G401 (cell line): ENCODE measurements at places on chromosomes 2 and 18.

GRCh38 chr2:206296128-206296527, 21.7 kb downstream of the ZDBF2 start:
- DNase-seq = no peak

GRCh38 chr2:111977240-111977639, 77.8 kb upstream of the TMEM87B start:
- no peak for DNase-seq

- DNase-seq = no peak
Measured at GRCh38 chr18:75656035-75656434, 228.5 kb upstream of the SMIM21 start.

GRCh38 chr2:120368086-120368485, 22.1 kb downstream of the INHBB start:
- DNase-seq = no peak

- no peak for DNase-seq
Measured at GRCh38 chr2:172467382-172467781, 40.0 kb downstream of the ITGA6 start.

- no peak for DNase-seq
Measured at GRCh38 chr2:120741571-120742561, 6.2 kb downstream of the GLI2 start.
